ENCODE measurements at places on chromosomes 1 and 21.

GRCh38 chr1:193143285-193143684 is 21.5 kb downstream of the CDC73 start:
- DNase-seq: no peak

- DNase-seq: no peak
Observed at GRCh38 chr1:45792744-45793143, 10.7 kb upstream of the MAST2 start.

DNA sequence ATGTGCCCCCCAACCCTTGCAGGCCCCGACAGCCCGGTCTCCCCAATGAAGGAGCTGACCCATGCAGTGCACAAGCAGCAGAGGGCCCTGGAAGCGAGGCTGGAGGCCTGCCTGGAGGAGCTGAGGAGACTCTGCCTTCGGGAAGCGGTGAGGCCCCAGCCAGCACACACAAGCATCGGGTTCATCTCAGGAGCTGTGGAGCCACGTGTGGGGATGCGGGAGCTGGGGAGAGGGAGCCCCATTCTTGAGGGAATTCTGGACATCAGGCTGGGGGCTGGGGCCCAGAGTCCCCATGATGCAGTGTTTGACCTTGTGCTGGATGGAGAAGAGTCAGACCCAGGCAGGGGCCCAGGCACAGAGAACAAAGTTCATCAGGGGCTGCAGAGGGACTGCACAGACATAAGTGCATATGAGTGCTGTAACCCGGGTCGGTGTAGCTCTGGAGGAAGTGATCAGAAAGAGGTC is 4.8 kb downstream of the INAVA start:
- no peak for DNase-seq

- DNase-seq: no peak
Observed at GRCh38 chr1:108848806-108849205, 8.1 kb downstream of the AKNAD1 start.

DNA sequence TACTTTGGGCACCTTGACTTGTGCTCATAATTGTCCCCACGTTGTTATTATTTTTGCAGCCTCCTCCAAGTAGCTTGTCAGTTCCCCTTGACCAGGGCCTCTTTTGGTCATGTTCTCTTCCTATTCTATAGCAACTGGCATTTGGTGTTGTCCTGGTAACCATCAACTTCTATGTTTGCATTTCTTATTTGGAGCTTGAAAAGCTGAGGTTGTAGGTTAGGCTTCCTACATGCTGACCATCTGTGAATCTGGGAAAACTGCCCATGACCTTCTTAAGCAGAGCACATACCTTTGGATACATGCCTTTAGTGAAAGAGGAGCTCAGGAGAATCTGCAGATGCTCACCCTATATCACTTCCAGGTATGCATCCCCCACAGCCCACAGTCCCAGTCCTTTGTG is 160.8 kb downstream of the HHAT start:
- DNase-seq: no peak

GRCh38 chr1:202143768-202144401 is 652 bp downstream of the ARL8A start:
- no peak for DNase-seq

- no peak for DNase-seq
Observed at GRCh38 chr1:170203693-170204092, 57.9 kb downstream of the NTMT2 start.

DNA sequence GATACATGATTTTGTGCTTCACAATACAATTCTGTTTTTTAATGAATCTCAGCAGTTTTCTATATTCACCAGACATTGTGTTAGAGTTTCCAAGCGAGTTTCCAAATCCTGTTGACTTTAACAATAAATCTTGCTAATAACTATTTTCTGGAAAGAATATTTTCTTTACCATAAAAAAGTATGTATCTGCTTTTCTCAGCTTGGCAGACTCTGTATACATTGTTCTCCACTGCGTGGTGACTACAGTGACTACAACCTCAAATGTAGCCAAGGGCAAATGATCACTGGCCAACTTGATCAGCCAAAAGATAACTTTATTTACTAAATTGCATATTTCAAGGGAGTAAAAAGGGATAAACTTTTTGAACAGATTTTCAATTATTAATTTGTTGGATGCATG is 325.9 kb upstream of the ADAMTS5 start:
- DNase-seq: no peak

DNA sequence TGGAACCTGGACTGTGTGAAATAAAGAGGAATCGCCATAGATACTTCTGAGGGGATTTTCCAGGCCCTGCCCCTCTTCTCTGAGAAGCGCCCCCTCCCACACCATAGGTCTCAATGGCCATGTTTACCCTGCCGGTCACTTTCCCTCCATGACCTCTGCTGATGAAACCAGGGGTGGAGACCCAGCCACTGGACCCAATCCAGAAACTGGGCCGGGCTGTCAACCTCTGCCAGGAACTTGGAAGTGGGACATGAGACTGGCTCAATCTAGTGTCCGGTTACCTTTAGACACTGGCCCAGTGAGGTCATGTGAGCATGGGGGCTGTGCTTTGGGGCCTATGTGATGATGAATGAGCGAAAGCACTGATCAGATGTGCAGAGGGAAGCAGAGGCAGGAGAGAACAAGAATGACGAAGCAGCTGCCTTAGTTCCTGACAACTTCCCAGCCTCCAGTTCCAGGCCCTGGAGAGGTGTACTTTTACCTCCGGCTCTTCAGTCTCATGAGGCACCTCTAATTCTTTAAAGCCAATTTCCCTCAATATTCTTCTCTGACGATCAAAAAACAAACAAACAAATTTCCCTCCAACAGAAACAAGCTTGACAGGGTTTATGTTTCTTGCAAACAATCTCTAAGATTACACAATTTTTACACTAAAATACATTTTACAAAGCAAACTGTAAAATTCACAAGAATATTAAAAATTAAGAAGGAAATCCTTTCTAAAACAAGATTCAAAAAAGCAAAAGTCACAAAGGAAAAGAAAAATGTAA is 4.9 kb downstream of the ASAP3 start:
- no peak for DNase-seq

GRCh38 chr1:169234780-169235179 is 128.3 kb downstream of the ATP1B1 start:
- DNase-seq: no peak

- peak; percentile 88 for DNase-seq
Observed at GRCh38 chr1:159009704-159010361, at the start of gene IFI16. IFI16 (plus strand) TSS chr1:159009907; CDS start chr1:159014681, 4,774 bp downstream.

- DNase-seq: no peak
Observed at GRCh38 chr1:91689641-91690481, 189.2 kb downstream of the CDC7 start.

DNA sequence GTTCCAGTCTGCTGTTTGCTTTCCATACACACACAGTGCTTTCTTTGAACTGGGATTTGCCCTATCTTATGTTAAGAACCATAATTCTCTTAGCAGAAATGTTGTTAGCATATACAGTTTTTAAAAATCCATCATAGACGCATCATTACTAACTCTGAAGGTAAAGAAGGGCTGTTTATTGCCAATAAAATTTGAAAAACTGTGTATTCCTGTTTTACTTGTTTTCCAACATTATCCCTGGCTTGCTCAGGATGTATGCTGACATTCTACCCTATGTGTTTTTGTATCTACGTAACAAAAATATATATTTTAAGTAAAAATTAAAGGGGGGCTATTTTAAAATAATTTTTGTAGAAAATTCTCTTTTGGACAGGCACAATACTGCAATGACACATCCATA is 857.2 kb downstream of the BRINP3 start:
- DNase-seq: no peak

DNA sequence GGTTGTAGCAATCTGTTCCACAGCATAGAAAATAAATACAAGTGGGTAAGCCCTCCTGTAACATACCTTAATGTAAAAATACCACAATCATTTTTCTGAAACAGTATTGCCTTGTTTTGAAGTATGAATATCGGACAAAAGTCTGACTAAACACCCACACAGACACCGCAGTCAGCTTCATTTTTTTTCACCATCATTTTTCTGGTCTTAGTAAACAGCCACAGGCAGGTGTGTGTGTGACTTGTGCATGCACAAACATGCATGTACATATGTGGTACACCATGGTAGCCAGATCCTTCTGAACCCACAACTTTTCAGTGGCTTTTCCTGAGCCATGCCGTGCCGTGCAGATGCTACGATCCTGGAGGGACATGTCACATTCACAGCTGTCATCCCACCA is 261.7 kb downstream of the PCP4 start:
- no peak for DNase-seq

DNA sequence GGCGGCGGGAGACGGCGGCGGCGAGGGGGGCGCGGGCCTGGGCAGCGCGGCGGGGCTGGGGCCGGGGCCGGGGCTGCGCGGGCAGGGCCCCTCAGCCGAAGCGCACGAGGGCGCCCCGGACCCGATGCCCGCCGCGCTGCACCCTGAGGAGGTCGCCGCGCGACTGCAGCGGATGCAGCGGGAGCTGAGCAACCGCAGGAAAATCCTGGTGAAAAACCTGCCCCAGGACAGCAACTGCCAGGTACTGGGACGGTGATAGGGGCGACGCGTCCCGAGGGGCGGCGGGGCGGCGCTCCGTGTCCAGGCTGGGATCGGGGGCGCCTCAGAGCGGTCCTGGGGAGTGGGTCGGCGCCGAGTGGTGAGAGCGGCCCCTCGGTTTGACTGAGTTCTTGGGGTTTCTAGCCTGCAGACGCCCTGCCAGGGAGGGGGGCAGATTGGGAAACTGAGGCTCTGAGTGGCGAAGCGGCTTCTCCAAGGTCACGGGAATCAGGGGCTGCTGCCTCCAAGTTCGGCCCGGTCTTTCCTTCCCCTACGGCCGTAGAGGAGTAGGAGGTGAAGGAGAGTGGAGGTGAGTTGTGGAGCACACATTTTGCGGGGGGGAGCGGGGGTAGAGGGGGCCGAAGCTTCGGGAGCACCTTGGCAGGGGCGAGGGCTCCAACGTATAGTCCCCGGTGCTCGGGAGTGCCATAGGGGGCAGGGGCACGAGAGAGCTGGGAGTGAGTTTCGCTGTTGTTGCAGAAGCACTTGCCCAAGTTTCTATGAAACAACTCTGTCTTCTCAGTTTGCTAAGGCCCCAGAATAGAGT is 508 bp downstream of the RAVER2 start:
- peak; percentile 27 for DNase-seq

- DNase-seq: no peak
Observed at GRCh38 chr1:48230236-48230635, 7.7 kb downstream of the SLC5A9 start.

GRCh38 chr21:31103571-31104265 is 65.4 kb upstream of the KRTAP19-8 start:
- no peak for DNase-seq

GRCh38 chr21:32705139-32705538 is 22.7 kb downstream of the SYNJ1 start:
- DNase-seq: no peak

DNA sequence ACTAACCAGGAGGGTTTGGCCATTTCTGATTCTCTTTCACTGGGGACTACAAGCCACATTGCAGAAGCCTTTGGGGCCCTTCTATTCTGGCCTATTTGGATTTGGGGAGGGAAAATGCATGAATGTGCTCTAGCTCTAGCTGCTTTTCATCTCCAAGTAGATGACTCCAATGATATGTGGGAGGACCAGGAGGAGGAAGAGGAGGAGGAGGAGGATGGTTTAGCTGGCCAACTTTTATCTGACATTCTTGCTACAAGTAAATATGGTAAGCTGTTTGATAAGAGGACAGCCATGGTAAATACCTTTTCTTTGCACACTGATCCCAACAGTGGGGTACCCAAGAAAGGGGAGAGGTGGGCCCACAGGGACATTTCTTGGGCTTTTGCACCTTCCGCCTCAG is 14.0 kb upstream of the SHISA4 start:
- DNase-seq: no peak

DNA sequence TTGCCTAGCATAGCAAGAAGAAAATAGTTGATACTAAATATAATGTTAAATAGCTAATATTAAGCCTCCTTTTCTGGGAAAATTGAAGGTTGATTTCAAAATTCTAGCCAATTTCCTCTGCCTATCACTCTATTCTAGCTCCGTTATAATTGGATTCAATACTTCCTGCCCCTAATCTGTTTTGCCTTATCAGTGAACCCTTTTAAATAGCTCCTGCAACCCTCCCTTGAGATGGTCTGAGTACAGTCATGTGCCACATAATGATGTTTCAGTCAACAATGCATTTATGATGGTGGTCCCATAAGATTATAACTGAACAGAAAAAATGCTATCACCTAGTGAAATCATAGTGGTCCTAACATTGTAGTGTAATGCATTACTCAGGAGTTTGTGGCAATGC is 79.7 kb upstream of the PBX1 start:
- no peak for DNase-seq

- no peak for DNase-seq
Observed at GRCh38 chr1:112317140-112317539, 78.9 kb upstream of the CTTNBP2NL start.

DNA sequence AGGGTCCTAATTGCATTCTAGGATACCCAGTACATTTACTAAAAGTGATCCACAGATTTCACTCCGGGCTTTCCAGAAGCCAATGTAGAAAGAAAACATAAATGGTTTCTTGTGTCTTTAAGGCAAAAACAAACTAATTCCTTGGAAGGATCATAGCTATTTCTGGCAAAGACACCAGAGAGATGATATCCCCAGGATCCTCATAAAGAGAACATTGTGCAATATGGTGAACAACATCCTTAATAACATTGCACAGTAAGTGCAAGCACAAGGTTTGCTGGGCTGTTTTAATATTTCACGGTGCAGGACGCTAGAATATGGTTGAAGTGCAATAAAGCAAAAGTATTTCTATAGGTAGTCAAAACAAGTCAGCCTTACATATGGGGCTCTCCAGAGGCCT is 83.0 kb downstream of the NTPCR start:
- no peak for DNase-seq

DNA sequence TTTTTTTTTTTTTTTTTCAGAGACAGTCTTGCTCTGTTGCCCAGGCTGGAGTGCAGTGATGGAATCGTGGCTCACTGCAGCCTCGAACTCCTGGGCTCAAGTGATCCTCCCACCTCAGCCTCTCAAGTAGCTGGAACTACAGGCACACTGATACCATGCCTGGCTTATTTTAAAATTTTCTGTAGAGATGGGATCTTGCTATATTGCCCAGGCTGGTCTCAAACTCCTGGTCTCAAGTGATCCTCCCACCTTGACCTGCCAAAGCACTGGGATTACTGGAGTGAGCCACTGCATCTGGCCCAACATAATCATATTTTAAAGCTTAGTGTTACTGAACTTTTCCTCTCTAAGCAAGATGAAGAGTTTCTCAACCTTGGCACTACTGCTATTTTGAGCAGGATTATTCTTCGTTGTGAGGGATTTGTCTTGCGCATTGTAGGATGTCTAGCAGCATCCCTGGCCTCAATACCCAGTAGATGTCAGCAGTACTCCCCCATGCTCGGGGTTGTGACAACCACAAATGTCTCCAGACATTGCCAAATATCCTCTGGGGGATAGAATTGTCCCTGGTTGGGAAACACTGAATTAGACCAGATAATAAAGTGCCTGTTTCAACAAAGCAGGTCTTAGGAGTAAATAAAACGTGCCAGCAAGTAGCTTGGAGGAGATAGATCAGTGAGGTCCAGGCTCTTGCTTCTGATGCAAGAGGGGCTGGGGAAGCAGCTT is 15.1 kb upstream of the THRAP3 start:
- peak; percentile 25 for DNase-seq

GRCh38 chr21:16241016-16241415 is 511.2 kb downstream of the USP25 start:
- no peak for DNase-seq

Data from KBM-7 (cell line).